ENCODE measurements at places on chromosomes 1 and 21.

DNA sequence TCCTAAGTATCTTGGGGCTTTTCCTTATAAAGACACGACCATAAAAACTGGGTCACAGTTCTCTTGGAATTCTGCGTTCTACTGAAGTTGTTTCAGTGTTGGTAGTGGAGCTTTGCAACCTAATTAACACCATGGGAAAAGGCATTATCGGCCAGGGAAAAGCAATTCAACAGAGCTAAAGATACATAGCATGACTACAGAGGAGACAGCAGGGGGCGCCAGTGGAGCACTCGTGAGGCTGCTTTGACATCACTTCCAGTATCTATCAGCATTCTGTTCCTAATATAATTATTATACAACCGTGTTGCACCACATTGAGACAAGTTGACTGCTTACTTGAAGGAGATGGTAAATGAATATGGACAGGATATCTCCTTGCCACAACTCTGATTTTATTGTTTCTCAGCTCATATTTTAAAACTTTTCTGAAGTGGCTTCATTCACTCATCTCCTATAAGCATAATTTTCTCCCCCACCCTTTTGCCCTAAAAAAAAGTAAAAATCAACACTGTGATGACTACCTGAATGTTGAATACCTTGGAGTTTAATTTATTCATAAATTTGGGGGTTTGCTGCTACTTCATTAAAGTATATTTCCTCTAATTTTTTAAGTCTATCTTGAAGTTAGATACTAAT is 39.4 kb downstream of the ZP4 start:
- peak; percentile 11 for DNase-seq

GRCh38 chr1:226627050-226627755 is 78.6 kb downstream of the STUM start:
- no peak for DNase-seq

- DNase-seq: no peak
Measured at GRCh38 chr21:20016435-20017005, 981.7 kb upstream of the NCAM2 start.

DNA sequence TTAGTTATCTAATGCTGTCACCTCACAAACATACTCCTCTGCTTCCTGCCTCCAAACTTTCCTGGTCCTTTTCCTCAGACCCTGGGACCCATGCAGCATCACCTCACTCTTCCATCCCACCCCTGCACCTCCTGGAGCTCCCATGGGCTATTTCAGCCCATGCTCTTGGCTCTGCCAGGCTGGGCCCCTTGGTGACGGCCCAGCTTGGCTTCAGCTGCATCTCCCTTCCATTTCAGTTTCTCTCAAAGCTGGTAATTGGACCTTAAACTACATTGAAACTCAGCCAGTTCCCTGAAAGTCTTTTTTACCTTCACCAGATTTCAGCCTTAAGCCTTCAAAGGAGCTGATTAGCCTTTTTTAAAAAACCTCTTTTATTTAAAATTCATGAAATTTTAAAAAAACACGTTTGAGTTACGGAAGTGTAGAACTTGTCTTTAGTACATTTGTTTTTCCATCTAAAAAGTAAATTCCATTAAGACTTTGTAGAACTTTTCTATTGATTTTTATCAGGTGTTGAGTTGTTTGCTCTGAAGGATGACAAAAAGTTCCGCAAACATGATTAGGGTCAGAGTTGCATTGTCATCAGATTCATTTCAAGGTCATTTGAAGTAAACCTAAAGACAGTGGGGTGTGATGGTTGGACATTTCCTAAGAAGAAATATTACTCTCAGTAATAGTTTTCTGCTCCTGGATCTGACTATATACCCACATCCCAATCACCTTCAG is 33.5 kb downstream of the AGT start:
- DNase-seq: no peak

GRCh38 chr1:201511941-201512539 is 5.1 kb upstream of the CSRP1 start:
- no peak for DNase-seq

- DNase-seq: no peak
Measured at GRCh38 chr1:152348447-152348846, 11.4 kb downstream of the FLG2 start.

DNA sequence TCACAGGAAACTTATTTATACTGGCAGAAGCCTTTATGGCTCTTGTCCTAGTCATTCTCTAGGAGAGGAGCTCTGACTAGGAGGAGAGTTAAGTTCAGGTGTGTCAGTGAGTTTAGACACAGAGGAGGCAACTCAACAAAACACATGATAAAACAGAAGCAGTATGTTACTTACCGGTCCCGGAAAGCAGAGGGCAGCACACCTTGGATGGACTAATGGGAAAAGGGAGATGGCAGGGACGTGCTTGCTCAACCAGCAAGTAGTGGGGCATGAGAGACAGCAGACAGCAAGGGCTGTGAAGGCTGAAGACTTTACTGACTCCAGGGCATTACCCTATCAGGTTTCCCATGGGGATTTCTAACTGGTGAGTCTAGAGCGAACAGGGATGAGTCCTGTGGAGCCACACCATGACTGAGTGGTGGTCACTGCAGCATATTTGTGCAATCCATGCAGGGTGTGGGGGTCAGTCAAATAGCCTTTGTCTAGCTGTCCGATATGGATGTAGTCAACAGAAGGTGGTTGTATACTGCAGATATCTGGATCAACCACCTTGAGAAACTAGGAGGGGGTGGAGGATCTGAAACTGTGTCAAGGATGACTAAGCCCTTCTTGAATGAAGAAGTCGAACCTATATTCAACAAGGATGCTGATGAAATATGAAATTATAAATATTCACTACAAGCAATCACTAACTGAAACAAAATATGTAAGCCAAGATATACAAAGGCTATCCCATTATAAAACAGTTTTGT is 596.3 kb upstream of the CHRM3 start:
- no peak for DNase-seq

GRCh38 chr1:59220356-59220755 is 76.5 kb upstream of the FGGY start:
- no peak for DNase-seq

GRCh38 chr1:59143811-59144210 is 153.1 kb upstream of the FGGY start:
- DNase-seq: no peak

DNA sequence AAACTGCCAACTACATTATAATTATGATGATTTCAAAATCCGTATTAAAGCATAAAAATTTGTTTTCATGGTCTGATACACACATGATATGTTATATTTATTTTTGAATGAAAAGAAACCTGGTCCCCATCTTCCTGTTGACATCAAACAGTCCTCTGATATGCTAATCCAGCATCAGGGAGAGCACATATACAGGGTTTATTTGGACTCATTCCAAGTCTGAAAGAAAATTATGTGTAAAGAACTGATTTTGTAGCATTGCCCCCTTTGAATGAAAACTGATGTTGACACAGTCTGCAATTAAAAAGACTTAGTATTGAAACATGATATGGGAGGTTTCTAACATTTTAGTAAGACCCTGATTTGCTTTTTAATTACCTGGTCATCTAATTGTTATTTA is 119.4 kb downstream of the NEK7 start:
- no peak for DNase-seq

GRCh38 chr1:46612937-46613660 is 3.5 kb downstream of the MOB3C start:
- DNase-seq: no peak

- DNase-seq: no peak
Measured at GRCh38 chr1:109267743-109268300, 15.1 kb downstream of the PSRC1 start.

GRCh38 chr1:27388337-27389005 is 4.0 kb upstream of the GPR3 start:
- DNase-seq: peak; percentile 70

GRCh38 chr1:54275349-54275748 is 75.4 kb downstream of the MRPL37 start:
- DNase-seq: no peak

- DNase-seq: no peak
Measured at GRCh38 chr1:162736633-162737067, 53.9 kb upstream of the HSD17B7 start.

DNA sequence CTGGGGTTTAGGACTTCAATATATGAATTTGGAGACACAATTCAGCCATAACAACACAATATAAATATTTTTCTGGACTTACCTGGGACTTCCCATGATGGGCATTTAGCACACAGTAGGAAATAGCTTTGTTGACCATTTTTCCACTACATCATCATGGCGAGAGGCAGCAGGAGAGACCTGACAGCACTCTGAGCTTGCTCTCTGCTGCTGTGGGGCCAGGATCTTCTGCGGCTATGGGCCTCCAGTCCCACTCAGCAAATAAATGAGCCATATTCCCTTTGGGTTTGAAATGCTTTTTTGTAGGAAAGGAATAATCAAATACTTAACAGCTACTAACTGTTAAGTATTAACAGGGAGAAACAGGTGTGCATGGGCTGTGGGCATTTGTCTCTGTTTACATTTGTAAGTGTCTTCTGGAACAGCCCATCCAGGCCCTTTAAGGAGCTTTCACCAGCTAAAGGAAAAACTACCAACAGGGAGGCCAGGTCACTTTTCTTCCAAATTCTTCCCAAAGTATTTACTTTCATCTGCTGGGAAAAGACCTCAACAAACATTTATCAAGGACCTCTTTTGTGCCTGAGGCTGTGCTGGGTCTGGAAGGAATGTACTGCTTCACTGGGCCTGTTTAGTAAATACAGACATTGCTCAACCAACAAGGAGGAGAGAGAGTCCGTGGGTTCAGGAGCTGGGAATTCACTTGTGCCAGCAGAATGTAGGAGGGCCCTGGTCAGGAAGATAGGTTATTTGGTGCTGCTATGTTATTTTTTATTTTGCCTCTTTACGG is 133.2 kb downstream of the LRIG2 start:
- no peak for DNase-seq

DNA sequence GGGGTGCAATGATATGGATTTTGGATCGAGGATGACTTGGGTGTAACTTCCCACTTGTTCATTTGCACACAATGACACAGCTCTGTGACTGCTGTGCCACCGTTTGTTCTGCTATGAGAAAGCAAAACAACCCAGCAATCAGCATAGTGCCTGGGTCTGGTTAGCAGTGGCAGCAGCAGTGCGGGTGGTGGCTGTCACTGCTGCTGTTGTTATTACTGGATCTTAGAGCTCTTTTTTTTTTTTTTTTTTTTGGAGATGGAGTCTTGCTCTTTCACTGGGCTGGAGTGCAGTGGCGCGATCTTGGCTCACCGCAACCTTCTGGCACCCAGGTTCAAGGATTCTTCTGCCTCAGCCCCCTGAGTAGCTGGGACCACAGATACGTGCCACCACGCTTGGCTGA is 56.9 kb downstream of the TBCE start:
- no peak for DNase-seq

- DNase-seq: no peak
Measured at GRCh38 chr1:162996261-162996660, 72.9 kb upstream of the RGS4 start.

DNA sequence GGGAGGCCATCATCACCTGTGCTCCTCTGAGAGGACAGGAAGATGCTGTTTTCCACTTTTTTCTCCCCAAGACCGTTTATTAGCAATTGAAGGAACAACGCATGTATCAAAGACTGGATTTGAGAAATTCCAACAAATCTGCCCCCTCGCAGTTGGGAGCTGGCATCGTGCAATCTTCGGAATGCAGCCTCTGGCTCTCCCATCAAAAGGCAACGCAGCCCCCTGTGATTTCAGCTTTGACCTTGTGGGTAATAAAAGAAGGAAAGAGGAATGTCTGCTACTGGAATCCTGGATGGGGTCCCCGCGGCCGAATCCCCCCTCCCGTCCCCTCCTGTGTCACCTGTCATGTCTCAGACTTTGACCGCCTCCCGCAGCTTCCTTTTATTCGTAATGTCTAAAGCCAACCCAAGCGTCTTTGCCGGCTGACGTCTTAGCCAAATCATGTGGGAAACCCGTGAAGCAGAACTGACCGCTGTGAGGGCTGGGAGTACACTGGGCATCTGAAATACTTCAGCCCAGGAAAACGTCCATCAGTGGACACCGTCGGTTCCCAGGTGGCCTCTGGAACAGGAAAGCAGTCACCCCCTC is 101.5 kb downstream of the WDR4 start:
- no peak for DNase-seq

DNA sequence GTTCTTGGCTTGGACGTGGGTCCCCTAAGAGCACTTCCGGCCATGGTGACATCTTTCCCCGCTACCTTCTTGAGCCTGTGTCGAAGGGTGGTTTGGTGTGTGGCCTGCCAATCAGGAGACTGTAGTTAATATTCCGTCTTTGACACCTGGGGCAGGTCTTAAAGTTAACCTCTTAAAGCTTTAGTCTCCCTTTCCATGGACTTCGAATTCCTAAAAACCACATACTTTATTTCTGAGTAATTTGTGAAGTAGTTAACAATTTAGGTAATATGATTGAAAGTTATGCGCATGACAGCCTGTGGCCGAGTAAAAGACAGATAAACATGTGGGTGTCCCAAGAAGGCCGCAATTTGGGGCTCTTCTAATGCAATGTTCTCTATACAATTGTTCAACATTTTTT is 10.2 kb upstream of the RAB29 start:
- no peak for DNase-seq

DNA sequence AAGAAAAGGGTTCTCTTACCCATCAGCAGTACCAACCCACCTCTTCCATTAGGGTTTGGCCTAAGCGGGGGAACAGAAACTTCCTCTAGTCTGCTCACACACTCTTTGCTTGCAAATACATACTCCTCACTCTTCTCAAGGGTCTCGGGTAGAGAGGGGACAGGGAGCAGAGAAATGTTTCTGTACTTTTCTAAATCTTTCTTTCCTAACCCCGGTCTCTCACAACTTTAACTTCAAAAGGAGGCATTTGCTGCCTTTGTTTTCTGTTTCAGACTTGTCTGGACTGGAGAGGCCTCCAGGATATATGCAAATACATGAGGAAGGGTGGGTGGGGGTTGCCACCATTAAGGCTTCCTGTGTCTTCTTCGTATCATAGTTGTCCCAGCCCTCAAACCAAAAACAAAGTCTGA is 10.5 kb upstream of the LAX1 start:
- DNase-seq: no peak

- no peak for DNase-seq
Measured at GRCh38 chr1:15123925-15124324, 29.6 kb upstream of the TMEM51 start.

- DNase-seq: no peak
Measured at GRCh38 chr1:108719656-108720435, 7.1 kb downstream of the FNDC7 start.

- no peak for DNase-seq
Measured at GRCh38 chr1:7281821-7282220, 489.3 kb upstream of the VAMP3 start.

DNA sequence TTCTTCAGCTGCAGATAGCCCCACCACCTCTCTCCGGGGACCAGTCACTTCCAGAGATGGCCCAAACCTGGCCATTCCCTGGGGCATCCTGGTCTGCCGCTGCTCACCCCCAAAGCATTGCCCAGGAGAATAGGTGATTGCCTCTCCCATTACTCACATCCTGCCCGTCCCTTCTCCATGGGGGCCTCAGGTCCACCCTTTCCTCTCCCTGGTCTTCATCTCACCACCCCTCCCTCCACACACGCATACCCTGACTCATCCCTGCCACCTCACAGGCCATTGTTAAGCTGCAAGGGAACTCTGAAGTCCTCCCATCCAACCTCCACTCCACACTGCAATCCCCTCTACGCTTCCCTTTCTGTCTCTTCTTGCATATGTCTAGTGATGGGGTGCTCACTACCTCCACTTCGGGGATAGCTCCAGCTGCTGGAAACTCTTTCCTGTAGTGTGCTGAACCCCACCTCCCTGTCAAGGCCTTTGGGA is at the start of gene PLEKHG5:
Gene PLEKHG5, minus strand, starts transcription at position 188 of the 483 bp plus-strand sequence. CDS start 14,096 bp downstream, outside the sequence.
- DNase-seq: no peak

- no peak for DNase-seq
Measured at GRCh38 chr1:66438062-66438461, 95.9 kb upstream of the SGIP1 start.

- no peak for DNase-seq
Measured at GRCh38 chr1:3215198-3216014, 146.4 kb downstream of the PRDM16 start.
